ENCODE measurements at places on chromosomes 12 and 14.

GRCh38 chr12:53770281-53770680, 18.5 kb upstream of the CISTR start:
- no peak overlapping the region for H3K27ac ChIP-seq
- H3K4me3 ChIP-seq = no peak overlapping the region
- no peaks in the 10 kb centered on the region for H3K4me1 ChIP-seq
- no peaks in the 10 kb centered on the region for H3K36me3 ChIP-seq
- H3K27me3 ChIP-seq = no peaks in the 10 kb centered on the region

DNA sequence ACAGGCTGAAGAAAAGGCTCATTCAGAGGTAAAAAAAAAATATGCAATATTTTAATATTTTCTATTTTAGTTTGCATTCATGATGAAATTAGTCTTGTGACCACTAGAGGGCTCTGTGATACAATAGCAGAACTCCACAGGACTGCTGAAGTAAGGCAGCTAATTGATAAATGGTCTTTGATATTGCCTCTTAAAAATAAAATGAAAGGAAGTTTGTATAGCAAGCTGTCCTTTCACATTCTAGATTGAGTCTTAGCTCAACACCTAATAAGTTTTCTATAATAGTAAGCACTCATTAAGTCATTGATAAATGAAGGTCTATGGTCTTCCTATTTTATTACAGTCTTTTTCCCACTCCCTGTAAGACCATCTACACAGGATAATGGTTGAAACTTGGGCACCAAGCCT, 315.7 kb downstream of the NAV3 start:
- no peak overlapping the region for H3K27ac ChIP-seq
- H3K36me3 ChIP-seq = no peaks in the 10 kb centered on the region
- no peak overlapping the region for H3K4me3 ChIP-seq
- no peak for DNase-seq

GRCh38 chr12:93297032-93297431, 80.7 kb upstream of the NUDT4 start:
- H3K4me1 ChIP-seq = peaks cover 3% of the 10 kb centered on the region
- no peak for DNase-seq
- no peaks in the 10 kb centered on the region for H3K27me3 ChIP-seq
- no peak overlapping the region for H3K27ac ChIP-seq
- no peaks in the 10 kb centered on the region for H3K36me3 ChIP-seq

- DNase-seq = no peak
- no peak overlapping the region for H3K4me3 ChIP-seq
- H3K4me1 ChIP-seq = no peaks in the 10 kb centered on the region
- no peaks in the 10 kb centered on the region for H3K36me3 ChIP-seq
- no peaks in the 10 kb centered on the region for H3K27me3 ChIP-seq
Measured at GRCh38 chr14:76227450-76228050, 75.8 kb downstream of the GPATCH2L start.

DNA sequence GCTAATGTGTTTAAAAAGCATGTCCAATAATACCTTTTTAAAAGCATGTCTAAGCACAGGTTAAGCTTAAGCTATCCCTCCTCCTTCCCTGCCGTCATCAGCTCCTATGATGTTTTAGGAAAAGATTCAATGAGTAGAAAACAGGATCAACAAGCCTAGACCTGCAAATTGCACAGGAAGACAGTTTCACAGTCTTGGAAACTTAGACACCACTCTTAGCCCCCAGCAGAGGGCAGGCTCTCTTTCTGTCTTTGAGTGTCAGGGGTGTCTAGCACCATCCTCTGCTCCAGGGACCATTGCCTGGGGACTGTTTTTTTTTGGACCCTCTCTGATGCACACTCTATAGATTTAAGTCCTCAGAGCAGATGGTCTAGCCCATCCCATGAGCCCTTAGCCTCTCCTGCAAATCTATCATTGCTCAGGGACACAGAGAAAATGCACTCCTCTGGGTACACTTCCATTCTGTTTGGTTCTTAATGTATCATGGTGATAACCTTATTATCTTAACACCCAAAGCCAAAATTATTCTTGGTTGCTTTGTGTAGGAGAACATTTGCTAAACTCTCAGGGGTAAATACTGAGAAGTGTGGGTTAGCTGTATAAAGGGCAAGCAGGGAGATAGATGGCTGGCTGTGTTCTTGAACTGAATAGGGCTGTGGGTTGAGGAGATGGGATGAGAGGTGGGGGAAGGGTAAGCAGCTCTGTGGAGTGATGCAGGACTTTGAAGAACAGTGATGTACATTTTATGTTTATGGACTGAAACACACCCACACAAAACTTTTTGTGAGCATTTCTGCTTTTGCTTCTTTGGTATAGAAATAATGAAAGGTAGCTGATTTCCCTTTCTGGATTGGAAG, 259.9 kb upstream of the DDHD1 start:
- H3K36me3 ChIP-seq = no peaks in the 10 kb centered on the region
- H3K4me1 ChIP-seq = no peaks in the 10 kb centered on the region
- no peaks in the 10 kb centered on the region for H3K27me3 ChIP-seq
- no peak for DNase-seq
